ENCODE measurements at places on chromosomes 16 and 17. TPM values are rescaled to one million over a fixed set of nuclear protein-coding genes. Genes with fewer than 3 reads are reported as not detected.

DNA sequence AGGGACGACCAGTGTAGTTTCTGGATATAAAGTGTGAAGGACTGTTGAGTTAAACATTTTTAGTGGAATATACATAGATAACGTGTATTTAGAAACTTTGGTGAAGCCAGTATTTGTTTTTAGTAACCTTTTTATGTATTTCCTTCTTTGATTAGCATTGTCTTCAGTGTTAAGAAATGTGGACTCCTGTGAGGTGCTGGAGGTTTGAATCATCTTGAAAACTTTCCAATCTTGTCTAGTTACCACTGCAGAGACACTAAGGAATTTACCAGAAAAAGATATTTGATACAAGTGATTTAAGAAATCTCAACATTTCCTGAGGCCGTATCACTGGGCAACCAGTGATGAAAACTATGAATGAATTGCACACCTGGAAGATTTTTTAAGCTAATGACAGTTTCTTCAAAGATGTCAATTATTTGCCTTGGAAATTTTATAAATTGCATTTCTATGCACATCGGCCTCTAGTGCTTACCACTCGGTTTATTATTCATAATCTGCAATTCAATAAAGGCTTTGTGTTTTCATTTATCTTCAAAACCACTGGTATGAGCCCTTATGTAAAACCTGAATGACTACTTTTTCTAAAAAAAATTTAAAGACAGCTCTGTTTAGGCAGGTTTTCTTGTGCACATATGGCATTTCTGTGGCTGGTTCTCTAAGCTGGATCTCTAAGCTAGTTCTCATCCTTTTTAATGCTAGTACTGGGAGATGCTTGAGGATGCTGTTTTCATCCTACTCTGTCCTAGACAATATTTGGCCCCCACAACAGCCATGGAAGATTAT, 31.4 kb upstream of the ADCY7 start:
- no peak for DNase-seq

DNA sequence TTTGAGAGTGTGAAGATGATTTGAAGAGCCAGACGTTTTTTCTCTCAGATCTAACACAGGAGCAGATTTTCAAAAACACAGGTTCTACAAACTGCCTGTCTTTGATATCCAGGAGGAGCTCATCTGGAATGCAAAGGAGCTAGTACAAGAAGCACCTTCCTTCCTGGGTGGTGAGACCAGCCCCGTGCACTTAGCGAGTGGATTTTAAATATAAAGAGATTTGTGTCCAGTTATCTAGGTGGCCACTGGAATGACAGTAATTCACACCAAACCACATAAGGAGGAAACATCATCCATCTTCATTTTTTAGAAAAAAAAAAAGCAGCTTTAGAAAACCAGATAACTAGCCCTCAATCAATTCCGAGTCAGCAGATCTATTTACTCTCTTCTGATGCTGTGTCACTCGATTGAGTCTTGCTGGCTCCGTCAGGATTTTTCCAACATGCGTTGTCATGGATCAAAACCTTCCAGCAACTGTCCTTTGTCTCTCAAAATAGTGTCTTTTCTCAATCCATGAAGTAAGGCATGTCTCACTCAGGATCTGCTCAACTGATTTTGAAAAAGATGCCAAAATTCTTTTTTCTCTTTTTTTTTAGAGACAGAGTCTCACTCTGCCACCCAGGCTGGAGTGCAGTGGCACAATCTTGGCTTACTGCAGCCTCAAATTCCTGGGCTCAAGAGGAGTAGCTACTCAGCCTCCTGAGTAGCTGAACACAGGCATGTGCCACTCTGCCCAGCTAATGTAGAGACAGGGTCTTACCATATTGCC, 451.2 kb upstream of the PSMD7 start:
- no peak for DNase-seq

- peak; percentile 59 for DNase-seq
These were observed 184.8 kb upstream of the CIBAR2 start for GRCh38 chr16:85296859-85297660.

- DNase-seq: peak; percentile 88
These were observed 5.2 kb downstream of the ITGA3 start for GRCh38 chr17:50060951-50061712.

DNA sequence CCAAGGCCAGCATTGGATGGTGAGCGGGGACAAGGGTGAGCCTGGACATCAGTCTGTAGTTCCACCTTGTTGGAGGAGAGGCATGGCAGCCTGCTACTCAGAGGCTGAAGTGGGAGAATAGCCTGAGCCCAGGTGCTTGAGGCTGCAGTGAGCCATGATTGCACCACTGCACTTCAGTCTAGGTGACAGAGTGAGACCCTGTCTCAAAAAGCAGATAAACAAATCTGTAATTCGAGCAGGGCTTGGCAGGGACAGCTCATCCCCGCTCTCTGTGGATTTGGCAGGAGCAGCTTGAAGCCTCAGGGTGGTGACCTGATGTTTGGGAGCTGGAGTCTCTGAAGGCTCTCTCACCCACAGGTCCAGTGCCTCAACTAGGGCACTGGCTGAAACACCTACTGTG, 38.6 kb upstream of the ZCCHC14 start:
- DNase-seq: no peak

GRCh38 chr16:72890587-72890986, 157.3 kb downstream of the ZFHX3 start:
- DNase-seq: no peak

- DNase-seq: no peak
These were observed 563 bp downstream of the ZCCHC14 start for GRCh38 chr16:87492291-87492630.

- no peak for DNase-seq
These were observed 7.6 kb downstream of the SLC46A1 start for GRCh38 chr17:28398280-28398981.

- no peak for DNase-seq
These were observed 433.8 kb downstream of the SLC39A11 start for GRCh38 chr17:72658675-72659074.

DNA sequence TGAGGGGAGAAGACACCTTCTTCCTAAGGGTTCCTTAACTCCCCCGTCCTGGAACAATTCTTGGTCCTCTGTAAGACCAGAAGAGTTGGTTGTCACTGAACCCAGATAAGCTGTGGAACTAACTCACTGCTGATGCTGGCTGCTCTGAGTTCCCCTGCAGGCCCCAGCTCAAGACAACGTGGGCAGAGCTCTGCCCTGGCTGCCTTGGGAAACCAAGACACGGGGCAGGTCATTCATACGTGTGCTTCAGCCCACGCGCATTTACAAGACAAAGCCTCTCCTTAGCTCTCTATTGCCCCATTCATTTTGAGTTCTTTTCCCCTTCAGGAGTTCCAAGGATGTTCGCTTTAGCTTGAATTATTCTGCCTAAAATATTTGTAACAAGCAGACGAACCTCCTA, 3.4 kb upstream of the NAT9 start:
- no peak for DNase-seq

GRCh38 chr16:25155553-25156460, 44.3 kb downstream of the LCMT1 start:
- DNase-seq: no peak

DNA sequence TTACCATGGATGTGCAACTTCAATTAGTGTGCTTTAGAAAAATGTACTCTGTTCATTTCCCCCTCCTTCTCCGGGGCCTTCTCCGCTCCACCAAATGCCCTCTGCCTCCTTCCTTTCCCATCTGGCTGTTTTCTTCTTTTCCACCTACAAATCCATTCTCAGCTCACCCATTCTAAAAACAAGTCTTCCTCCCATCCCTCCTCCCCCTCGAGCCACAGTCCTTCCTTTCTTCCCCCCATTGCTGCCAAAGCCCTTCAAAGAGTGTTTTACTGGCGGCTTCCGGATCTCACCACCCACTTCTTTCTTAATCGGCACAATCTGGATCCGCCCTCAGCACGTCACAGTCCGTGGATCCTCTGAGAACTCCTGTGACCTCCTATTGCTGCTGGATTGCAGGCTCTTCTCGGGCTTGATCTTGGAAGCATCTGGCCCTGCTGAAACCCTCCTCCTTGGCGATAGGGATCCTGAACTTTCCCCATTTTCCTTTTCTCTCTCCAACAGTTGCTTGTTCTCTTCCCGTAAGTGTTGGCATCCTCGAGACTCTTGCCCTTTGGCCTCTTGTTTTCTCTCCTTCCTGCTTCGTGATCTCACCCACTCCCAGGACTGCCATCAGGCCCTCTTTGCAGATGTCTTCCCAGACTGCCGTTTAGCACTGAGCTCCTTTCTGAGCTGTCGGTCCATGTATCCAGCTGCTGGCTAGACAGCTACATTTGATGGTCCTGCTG, 36.0 kb upstream of the FBXO47 start:
- DNase-seq: peak; percentile 86

- DNase-seq: no peak
These were observed 192.8 kb downstream of the FTO start for GRCh38 chr16:53896722-53897121.

The NXN gene
- 16.7 TPM for total RNA-seq

The TAT gene
- total RNA-seq: not detected

The KRTAP4-9 gene
- not detected for total RNA-seq

The RAMP2 gene
- total RNA-seq: 40.9 TPM
